ENCODE measurements at places on chromosomes 2 and 18.

- no peak for DNase-seq
Measured at GRCh38 chr2:45896311-45896710, 244.8 kb downstream of the PRKCE start.

GRCh38 chr2:179596018-179596417 is 265.4 kb downstream of the ZNF385B start:
- DNase-seq: no peak

GRCh38 chr2:31238906-31239592 is 5.1 kb downstream of the EHD3 start:
- no peak for DNase-seq

DNA sequence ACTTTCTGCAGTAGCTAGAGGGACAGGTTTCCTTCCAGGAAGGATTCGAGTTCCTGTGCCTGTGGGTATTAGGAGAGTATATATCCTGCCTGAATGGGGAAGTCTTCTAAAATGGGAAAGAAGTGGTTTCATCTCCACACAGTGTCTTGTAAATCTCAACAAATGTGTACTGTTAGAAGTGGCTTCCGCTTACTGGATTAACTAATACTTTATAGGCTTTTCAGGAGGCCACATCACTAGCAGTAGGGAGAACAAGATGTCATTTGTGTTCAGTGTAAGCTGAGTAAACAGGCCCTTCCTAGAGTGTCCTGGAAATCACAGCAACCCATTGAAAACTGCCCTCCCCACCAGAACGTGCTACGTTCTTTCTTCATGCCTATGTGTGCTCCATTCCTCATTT is 12.5 kb upstream of the POLR1B start:
- DNase-seq: no peak

GRCh38 chr2:76444732-76445131 is 734.0 kb upstream of the GCFC2 start:
- DNase-seq: no peak

GRCh38 chr2:39266916-39267434 is 23.2 kb upstream of the CDKL4 start:
- DNase-seq: no peak

DNA sequence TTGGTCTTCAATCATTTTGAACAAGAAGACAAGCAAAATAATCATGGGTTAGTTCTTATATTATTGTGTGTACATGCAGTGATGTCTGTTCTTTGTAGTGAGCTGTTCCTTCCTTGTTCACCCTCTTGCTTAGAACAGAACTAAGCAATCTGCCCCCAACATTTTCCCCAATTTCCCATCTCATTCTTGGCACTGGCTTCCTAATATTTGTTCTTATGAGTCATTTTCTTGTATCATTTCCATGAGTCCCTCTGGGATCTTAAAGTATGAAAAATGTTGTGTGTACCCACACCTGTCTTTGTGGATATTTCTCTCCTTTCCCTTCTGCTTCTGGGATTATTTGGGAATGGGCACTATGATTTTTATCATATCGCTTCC is 3.5 kb upstream of the IL1B start:
- no peak for DNase-seq

DNA sequence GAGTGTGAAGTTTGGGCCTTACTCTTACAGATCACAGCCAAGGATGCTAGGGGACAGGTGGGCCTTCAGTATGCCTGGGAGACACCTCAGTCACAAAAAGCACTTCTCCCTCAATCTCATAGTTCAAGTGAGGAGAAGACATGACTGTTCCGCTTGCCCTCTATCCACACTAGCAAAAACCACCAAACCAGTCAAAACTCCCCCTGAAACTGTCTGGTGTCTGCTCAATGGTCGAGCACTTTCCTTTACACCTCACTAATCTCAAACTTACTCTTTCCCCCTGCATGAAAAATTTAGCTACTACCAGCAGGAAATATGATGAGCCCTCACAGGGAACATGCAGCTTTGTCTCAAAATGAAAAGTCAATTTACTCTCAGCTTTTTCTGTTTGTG is 232.2 kb downstream of the TRIB2 start:
- DNase-seq: no peak

GRCh38 chr2:74457549-74458131 is 598 bp upstream of the WBP1 start:
- DNase-seq: no peak

DNA sequence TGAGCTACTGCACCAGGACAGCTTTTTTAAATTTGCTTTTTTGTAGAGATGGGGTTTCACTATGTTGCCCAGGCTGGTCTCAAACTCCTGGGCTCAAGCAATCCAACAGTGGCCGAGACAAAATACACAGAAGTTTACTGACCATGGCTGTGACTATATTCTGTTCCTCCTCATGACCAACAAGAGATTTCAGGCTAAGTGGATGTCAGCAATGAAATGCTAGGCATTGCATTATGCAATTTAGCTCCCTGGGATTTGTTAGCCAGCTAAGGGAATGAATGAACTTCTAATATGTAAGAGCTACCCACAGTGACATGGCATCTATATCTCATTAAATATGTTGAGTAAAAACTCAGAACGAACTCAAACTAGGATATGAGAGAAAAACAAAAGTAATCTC is 81.9 kb upstream of the MBOAT2 start:
- no peak for DNase-seq

GRCh38 chr2:216574046-216574445 is 59.2 kb upstream of the IGFBP2 start:
- DNase-seq: no peak

GRCh38 chr18:12930376-12930775 is 17.4 kb upstream of the SEH1L start:
- no peak for DNase-seq

DNA sequence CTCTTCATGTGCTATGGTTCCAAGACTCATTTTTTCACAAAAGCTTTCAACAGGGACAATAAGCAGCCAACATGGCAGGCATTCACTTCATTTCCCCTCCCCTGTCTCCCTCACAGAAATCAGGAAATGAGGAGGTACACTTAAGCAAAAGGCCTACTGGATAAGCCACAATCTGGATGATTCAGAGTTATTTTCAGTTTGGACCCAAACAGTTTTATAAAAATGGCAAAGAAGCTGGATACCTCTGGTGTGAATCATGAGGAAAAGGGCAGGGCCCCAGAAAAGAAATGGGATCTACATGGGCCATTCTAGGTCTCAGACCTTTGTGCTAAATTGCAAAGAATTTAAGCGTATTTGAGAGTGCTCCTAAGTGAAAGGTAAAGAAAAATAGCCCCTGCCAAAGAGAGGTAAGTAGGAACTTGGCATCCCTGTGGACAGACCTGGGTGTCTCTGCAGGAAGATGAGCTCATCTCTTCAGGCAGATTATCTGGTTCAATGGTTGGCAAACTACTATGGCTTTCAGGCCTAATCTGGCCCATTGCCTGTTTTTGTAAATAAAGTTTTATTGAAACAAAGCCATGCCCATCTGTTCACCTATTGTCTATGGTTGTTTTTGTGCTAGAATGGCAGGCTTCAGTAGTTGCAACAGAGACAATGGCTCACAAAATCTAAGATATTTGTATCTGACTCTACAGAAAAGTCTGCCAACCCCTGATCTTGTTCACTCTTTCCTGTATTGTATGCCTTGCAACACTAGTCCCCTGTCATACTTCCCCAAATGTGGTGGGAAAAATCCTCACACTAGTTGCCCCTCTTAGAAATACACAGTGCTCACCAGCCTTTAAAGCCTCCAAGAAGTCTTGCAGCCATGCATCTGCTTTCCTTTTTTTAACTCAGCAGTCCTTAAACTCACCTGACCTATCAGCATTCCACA is 315.0 kb downstream of the ALK start:
- peak; percentile 75 for DNase-seq

GRCh38 chr2:39549718-39550464 is 112.8 kb upstream of the MAP4K3 start:
- no peak for DNase-seq

DNA sequence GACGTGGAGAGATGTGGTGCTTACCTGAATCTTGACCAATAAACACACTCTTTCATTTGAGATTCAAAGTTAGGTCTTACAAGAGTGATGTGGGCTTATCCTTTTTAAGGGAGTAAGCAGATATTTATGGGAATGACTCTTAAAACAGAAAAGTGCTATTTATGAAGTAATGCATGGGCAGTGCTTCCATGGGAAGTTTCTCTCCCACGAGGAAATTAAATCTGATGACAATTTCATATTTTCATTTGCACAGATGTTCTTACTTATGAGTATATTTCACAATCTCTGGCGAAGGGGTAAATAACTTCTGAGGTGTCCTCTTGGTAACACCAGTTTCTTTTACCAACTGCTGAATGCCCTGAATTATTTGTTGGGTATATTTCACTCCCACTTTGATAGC is 21.0 kb downstream of the PNPT1 start:
- no peak for DNase-seq

DNA sequence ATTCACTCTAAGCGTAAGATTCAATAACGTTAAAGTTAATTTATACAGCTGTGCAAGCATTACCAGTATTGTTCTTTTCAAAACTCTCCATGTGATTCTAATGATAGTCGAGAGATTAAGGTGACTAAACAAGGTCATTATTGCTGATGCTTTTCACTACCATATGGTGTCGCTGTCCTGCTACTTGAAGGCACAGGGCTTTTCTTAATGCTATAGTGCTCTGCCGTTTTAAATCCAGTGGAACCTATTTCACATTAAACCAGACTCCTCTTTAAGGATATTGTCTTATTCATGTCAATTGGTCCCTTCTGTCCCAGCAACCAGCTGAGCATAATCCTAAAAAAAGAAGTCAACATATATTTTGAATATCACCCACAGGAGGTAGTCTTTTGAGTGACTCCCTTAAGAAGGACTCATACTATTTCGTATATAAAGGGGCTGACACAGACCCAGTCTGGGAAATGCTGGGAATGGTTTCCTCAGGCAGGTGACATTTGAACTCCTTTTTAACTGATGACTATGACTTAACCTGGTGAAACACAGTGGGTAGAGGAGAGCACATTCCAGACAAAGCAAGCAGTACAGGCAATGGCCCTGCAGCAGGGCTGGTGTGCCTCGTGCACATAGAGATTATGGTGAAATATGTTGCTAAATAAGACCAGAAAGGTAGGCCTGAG is 53.9 kb upstream of the CYTIP start:
- DNase-seq: no peak

GRCh38 chr2:8416849-8417832 is 264.7 kb upstream of the ID2 start:
- DNase-seq: no peak

- no peak for DNase-seq
Measured at GRCh38 chr2:85277416-85278158, 50.2 kb downstream of the TGOLN2 start.

GRCh38 chr2:110946902-110947301 is 173.8 kb upstream of the BCL2L11 start:
- no peak for DNase-seq

- DNase-seq: no peak
Measured at GRCh38 chr2:38037325-38037724, 38.6 kb downstream of the CYP1B1 start.

GRCh38 chr2:127647242-127648190 is 1.6 kb downstream of the GPR17 start:
- DNase-seq: no peak

DNA sequence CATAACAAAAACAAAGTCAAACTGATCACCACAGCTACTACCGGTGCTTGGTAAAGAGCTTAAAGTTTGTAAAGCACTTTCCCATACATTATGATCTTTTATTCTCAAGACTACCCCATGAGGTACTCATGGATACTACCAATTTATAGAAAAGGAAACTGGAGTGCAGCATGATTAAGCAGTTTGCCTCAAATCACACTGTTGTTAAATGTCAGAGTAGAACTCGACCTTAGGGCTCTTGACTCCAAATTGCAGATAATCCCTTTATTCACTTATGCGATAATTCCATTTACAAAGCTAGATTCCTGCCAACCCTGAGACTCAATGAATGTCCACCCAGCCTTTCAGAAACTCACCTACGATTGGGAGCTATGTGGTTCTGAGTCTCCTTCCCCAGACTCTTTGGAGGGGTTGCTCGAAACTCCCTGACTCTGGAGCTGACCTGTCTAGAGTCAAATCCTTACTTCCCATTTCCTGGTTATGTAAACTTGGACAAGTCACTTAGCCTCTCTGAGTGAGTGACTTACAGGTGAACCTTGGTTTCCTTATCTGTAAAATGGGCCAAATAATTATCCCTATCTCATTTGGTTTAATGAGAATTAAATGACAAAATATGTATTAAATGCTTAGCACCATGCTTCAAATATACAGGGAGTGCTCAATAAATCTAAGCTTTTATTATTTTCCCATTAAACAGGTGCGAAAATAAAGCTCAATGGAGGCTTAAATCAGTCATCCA is 47.4 kb downstream of the PSD4 start:
- no peak for DNase-seq

- peak; percentile 18 for DNase-seq
Measured at GRCh38 chr18:30358555-30358954, 684.0 kb downstream of the DSC3 start.

GRCh38 chr2:100270381-100271146 is 51.7 kb downstream of the LONRF2 start:
- no peak for DNase-seq

GRCh38 chr18:36241831-36242230 is 54.5 kb downstream of the MOCOS start:
- no peak for DNase-seq

GRCh38 chr18:44066541-44066940 is 614.1 kb upstream of the SETBP1 start:
- DNase-seq: no peak

DNA sequence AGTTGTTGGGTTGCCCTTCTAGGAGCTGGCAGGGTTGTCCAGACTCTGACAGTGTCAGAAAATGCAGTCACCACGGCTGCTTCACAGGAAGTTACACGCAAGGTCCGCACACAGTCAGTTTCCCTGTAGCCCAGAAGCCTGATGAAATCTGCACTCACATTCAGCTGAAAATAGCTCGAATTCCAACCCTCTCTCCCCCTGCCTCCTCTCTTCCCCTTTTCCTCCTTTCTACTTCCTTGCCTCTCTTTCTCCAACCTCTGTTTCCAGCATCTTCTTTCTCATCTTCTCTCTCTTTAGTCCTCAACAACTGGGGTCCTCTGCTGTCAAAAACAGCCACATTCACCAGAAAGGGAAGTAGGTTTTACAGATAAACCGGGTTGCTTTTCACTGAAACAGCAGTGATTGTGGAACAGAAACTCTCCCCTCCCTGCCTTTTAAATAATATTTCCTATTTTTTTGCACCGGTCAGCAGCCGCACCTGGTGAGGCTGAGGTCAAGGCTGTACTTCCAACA is 69.3 kb downstream of the BCL11A start:
- DNase-seq: no peak

GRCh38 chr2:2484301-2484700 is 153.2 kb upstream of the MYT1L start:
- DNase-seq: no peak

DNA sequence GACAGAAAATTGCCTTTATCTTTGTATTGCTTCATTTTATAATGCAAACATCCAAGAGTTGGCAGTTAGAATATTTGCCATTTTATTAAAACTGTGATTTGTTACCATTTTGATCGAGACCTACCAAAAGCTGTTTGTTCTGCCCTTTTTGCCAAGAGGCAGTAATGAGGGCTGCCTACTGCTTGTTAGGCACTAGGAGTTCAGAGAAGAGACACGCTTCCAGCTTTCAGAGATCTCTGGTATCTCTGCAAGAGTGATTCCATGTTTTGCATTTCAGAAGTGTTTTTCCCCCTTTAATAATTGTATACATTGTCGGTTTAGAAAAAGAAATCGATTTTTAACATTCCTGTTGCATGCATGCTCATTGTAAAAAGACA is 628 bp downstream of the MRPL30 start:
- DNase-seq: no peak
